Fibroblast of skin of abdomen (primary cell): ENCODE measurements at places on chromosomes 3 and 15.

- no peak for DNase-seq
Observed at GRCh38 chr15:90915216-90915807, 12.2 kb downstream of the MAN2A2 start.

DNA sequence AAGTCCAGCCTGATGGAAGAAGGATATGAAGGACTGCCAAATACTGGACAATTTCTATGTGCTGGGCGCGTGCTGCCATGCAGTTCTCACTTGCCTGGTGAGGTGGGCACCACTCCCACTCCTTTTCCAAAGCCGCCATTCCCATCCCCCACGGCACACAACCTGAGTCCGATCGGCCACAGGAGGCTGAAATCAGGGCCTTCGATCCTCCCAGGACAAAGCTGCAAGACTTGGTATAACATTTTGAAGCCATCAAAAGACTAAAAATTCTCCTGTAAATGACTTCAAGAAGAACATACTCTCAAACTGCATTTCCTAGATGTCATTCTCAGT, 3.1 kb upstream of the MAP6D1 start:
- DNase-seq, result no peak

DNA sequence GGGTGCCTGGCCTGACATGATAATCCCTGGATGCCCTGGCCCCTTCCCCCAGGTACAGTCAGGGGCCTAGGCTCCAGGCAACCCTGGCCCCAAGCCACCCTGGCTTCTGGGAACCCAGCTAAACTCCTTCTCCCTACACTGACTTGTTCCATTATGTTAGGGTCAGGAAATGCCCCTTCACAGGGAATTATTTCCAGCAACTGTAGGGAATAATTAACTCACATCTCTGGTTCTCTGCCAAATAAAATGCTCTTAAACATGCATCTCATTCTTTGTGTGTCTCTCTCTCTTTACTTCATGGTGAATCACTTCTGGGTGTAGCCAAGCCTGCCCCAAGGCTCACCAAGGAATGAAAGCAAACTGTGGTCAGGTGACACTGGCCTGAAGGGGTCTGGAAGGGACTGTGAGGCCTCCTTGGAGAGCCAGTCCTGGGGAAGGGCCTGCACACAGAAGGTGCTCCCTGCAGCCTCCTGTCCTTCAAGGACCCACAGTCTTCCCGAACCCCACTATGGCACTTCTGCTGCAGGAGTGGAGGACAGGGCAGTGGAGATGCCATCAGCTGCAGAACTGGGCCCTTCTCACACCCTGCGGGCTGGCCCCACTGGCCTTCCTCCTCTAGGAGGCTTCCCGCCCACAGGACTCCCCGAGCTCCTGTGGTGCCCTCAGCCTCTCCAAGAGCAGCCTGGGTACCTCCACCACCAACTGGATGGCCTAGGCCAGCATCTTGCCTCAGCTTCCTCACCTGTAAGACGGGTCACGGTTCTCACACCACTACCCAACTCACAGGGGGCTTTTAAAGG, 17.6 kb downstream of the TKT start:
- DNase-seq, result peak; percentile 94

DNA sequence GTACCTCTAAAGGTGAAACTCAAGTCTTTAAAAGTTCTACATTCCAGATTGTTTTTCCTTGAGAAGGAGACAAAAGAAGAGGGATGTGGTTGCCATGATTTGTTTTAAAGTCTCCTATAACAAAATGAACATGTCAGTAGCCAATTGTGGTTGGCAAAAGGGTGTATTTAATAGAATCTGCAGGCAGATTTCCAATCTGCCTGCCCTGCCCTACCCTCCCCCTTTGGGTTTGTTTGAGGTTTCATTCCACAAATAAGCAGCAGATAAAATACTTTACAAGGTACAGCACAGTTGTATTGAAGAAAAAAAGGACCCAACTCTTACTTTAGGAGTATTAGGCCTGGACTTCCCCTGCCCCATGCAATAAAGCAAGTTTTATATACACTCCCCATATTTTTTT, 59.5 kb downstream of the MLH1 start:
- no peak for DNase-seq

DNA sequence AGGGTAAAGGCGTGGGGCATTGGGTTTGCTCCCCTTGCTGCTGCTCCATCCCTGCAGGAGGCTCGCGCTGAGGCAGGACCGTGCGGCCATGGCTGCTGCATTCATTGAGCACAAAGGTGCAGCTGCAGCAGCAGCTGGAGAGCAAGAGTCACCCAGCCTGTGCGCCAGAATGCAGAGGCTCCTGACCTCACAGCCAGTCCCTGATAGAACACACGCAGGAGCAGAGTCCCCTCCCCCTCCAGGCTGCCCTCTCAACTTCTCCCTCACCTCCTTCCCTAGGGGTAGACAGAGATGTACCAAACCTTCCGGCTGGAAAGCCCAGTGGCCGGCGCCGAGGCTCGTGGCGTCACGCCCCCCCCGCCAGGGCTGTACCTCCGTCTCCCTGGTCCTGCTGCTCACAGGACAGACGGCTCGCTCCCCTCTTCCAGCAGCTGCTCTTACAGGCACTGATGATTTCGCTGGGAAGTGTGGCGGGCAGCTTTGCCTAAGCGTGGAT, 47.0 kb downstream of the PGPEP1L start:
- no peak for DNase-seq

DNA sequence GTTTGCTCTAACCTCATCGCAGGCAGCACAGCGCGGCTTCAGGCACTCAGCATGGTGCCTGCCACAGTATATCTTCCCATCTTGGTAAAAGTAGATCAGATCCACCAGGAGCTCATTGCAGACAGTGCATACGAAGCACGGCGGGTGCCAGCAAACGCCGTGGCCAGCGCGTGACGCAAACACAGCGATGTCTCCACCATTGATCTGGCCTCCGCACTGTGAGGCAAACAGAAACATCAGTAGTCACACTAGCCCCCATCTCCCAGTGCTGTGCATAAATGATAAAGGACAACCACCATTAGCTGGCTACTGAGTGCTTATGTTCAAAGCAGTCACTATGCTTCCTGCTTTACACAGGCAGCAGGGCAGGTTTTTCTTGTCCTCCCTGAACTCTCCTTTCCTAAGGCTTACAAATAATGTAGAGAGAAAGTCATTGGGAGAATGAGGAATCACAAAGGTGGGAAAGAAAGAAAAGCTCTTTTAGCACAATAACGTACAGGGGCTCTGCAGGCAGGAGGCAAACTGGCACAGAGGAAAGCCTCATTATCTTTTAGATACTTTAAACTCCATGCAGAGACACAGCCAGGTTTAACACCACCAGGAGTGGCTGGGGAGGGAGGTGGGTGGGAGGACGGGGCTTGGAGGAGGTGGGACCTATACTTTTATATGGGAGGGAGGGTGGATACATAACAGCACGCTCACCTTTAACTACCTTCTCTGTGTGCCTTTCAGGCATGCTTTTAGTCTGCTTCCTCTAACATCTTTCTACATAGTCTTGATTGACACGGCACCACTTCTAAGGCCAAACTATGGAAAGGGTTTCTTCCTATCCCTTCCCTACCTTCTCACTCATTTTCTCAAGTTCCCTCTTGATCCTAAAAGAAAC, 67.9 kb downstream of the PRICKLE2 start:
- DNase-seq, result no peak

DNA sequence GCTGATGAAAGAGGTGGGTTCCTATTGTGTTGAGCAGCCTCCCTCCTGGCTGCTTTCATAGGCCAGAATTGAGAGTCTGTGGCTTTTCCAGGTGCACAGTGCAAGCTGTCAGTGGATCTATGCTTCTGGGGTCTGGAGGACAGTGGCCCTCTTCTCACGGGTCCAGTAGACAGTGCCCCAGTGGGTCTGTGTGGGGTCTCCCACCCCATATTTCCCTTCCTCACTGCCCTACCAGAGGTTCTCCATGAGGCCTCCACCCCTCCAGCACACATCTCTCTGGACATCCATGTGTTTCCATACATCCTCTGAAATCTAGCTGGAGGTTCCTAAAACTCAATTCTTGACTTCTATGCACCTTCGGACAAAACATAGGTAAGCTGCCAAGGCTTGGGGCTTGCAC, 201.2 kb downstream of the FAM43A start:
- DNase-seq, result no peak

DNA sequence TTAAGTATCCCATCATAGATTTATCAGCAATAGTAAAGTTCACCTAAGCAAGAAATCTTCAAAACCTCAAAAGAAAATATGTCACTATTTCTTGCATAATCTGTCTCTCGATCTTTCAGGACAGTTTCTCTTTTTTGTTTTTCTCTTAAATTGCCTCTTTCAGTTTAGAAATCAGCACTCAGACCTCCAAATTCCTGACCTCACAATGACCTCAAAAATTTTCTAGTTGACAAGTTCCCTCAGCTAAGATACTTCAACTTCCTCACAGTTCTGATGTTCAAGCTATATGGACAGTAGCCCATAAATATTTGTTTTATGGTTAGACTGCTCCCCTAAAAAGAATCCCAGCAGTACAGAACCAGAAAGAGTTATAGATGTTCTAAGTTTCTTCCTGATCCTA, 24.1 kb downstream of the SLC24A5 start:
- DNase-seq, result peak; percentile 44

DNA sequence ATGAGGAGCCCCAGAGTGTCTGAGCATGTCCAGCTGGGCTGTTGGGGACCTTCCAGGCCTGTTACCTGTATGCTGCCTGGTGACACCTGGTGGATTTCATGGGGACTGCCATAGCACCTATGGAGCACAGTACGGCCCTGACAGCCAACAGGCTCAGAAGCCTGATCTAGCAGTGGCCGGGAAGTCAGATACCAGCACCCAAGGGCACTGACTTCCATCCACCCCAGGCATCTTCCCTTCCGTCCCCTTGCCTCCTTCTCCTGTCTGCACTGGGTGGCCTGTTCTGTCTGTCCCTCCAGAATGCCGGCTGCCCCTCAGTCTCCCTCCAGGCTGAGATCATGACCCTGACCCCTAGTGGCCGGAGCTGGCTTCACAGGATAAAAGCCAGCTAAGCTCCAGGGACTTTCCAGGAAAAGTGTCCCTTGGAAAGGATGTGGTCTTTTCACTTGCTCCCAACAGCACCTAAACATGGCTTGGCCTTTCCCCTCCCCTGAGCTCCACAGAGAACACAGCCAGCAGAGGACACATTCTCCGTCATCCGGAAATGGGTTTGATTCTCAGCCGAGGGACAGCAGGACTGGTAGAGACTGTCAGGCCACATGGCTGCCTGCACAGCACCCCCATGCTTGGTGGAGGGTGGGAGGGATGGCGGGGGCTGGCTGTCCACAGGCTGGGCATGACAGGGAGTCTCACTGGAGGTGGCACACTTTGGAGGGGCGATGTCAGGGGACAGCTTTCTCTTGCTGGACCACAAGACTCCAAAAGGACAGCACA, 9.5 kb downstream of the RPS17 start:
- peak; percentile 49 for DNase-seq

- no peak for DNase-seq
Observed at GRCh38 chr15:64072812-64073211, 20.8 kb downstream of the CIAO2A start.

DNA sequence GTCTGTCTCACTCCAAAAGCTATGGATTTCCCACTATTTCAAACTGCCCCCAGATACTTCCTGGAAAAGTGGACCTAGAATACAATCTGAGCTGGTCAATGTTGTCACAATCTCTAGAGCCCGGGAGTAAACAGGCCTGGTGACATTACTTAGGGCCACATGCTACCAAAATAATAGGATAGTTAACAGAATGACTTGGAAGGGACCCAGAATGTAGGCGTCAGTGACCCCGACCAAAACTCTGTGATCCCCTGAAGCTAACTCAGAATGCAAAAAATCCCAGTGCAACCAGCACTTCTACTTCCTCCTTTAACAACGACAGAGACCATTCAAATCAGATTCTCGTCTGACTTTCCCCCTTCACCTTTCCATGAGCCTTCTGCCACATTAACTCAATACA, 51.5 kb upstream of the CDV3 start:
- DNase-seq, result no peak

DNA sequence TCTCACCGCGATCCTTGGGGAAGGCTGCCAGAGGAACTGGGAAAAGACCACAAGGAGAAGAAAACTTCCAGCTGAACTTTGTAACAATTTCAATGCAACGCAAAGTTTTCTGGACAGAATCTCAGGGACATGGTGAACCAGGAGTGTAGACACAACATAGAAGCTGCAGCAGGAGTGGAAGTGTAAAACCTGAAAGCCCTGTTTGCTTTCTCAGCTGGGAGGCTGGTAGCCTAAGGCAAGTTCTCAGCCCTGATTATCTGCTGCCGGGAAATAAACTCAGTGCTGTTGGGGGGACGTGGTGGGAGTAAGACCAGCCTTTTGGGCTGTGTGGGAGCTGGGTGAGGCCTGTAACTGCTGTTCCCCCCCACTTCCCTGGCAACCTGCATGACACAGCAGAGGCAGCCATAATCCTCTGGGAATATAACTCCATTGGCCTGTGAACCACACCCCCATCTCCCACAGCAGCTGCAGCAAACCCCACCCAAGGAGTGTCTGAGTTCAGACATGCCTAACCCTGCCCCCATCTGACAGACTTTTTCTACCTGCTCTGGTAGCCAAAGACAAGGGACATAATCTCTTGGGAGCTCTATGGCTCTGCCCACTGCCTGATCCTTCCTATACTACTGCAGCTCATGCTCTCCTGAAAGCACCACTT, 106.7 kb downstream of the ZNF621 start:
- DNase-seq, result no peak

DNA sequence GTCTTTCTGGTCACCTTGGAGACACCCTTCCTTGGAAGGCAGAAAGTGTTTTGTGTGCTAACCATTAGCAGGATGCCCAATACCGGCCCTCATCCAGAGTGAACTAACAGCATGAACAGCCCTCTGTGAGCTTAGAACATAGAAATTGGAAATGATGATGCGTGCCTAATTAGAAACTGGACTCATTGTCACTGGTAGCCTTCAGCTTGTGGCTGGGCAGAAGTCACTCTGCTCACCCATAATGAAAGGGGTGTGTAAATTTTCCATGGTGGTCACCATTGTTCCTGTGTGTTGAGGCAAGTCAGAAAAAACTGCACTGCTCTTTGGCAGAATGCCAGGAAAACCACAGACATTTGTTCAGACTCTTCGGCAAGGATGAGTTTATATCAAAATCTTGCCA, 74.7 kb upstream of the CNTN4 start:
- DNase-seq, result peak; percentile 41

GRCh38 chr15:68409736-68410370, 22.1 kb downstream of the ITGA11 start:
- DNase-seq, result no peak

GRCh38 chr3:114739627-114740026, 407.5 kb downstream of the ZBTB20 start:
- no peak for DNase-seq

- peak; percentile 20 for DNase-seq
Observed at GRCh38 chr3:131933665-131934064, 101.1 kb downstream of the CPNE4 start.

DNA sequence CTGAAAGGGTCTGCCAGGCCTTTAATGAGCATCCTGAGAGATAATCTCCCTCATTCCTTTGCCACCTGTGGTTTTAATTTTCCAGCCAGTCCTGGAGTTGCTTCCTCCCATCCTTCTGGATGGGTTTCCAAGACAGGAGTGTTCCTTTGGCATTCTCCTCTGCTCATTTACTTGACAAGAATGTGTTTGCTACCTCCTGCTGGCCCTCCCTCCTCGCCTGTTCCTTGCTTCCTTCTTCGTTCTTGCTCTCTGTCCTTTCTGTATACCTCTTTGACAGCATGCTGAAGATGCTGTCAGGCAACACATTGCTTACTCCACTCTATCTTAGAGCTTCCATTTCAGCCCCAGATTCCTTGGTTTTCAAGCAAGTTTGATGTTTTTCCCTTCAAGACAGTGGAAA, 46.0 kb downstream of the ERC2 start:
- DNase-seq, result no peak
